ENCODE measurements at places on chromosomes 4 and X. TPM values are rescaled to one million over a fixed set of nuclear protein-coding genes. Genes with fewer than 3 reads are reported as not detected.

DNA sequence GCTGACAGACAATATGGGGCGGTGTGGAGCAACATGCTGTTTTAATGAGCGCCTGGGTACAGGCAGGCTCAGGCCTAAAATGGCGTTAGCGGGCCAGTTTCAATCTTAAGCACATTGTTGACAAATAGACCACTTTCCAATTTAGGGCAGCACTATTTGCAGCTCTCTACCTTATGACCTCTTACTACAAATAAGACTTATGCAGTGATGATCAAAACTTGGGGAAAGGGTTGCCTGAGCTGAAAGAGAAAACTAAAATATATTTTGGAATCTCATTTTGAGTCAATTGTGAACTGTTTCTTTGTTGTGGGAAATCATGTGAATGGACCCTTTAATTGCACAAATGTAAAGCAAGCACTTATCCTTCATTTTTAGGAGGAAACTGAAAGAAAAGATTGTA, 25.5 kb upstream of the GPAT3 start:
- DNase-seq: no peak

FAM47A gene
- not detected for total RNA-seq

- no peak for DNase-seq
Measured at GRCh38 chr4:125121581-125121980, 193.2 kb upstream of the FAT4 start.

FAT4 gene
- total RNA-seq: 3.2 TPM

PNMA6A gene
- 11.8 TPM for total RNA-seq

EGFL6 gene
- total RNA-seq: not detected

DNA sequence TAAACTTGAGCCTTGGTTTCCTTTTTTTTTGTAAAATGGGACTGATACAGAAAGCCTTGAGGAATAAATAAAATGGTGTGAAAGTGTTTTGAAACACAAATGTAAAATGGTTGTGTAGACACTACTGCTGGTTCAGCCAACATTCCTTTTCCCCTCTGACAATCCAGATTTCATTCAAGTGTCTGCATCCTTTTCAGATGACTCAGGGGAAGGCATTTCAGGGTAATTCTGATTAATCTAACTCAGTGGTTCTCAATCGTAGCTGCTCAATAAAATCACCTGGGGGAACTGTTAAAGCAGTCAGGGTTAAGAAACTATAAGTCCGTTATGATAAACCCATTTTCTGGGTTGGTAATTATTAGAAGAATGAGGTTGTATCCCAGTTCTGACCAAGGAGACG, 4.6 kb downstream of the ARHGAP10 start:
- DNase-seq: no peak

CRLF2 gene
- not detected for total RNA-seq

DNA sequence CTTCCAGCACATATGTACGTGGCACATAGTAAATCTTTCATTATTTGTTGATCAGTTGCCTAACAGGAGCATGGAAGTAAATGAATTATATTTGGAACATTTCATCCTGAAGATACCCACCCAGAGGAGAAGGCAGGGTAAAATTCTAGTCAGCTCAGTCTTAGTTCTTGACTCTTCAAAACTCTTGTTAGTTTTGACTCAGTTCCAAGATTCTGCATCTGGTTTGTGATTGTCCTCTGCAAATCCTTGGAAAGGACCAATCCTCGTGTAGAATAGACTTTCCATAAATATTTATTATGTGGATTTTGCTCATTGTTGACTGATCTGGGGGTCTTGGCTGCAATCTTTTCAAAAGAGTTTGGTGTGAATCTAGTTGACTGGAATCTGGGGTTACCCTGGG, 257.5 kb upstream of the FAT1 start:
- DNase-seq: no peak

DNA sequence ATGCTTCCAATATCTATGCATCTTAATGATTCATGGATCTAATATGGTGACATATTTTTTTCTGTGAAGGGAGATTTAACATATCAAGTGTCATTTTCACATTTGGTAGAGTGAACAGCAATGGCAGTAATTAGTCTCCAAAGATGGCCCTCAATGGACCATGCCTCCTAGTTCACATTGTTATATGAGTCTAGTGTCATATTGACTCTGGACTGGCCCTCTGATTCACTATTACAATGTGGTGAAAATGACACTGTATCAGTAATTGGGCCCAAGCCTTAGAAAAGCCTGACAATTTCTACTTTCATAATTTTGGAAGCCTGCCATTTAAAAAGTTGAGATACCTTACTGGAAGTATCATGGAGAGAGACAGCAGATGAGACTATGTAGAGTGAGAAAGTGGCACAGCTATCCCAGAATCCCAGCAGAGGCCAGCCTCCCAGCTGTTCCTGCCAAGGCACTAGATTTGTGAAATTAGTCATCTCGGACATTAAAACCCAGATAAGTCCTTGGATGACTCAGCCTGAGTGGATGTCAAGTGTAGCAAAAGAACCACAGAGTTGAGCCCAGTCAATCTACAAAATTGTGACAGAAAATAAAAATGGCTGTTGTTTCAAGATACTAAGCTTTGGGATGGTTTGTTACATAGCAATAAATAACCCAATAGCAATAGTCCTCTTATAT, 68.4 kb downstream of the ARHGEF38 start:
- peak; percentile 36 for DNase-seq

DNA sequence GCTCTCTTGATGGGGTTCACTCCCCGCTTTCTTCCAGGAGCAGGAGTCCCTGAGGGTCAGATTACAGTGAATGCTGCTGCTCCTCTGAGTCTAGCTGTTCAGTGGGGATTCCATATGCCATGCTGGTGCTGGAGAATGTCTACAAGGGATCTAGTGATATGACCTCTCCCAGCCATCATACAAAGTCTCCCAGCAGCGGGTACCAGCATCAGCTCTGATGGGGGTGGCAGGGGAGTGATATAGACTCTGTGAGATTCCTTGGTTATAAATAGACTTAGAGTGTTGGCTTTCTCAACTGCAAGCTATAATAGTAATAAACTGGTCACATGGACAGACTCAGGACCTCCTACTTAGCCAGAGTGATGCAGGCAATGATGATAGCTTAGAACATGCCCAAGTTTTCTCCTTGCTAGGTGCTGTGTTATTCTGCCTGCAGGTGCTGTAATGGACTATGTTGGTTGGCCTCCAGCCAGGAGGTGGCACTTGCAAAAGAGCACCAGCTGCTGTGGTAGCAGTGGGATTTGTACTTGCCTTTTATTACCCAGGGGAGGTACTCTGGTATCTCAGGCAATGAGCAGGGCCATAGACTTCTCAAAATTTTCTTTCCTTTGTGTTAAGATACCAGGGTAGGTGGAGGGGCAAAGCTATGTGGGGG, 202.9 kb downstream of the CHIC1 start:
- no peak for DNase-seq

- DNase-seq: peak; percentile 28
Measured at GRCh38 chr4:89482251-89482650, 174.7 kb upstream of the GPRIN3 start.

DNA sequence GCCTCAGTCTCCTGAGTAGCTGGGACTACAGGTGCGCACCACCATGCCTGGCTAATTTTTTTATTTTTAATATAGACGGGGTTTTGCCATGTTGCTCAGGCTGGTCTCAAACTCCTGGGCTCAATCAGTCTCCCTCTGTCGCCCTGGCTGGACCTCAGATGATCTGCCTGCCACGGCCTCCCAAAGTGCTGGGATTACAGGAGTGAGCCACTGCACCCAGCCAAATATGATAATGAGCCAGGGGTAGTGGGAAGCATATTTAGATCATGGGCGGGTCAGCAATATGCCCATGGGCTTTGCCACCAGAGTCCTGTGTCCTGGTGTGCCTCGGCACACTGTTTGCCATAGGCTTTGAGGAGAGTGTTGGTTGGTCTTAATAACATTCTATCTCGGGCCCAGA, 71.8 kb downstream of the FAM193A start:
- DNase-seq: no peak

DNA sequence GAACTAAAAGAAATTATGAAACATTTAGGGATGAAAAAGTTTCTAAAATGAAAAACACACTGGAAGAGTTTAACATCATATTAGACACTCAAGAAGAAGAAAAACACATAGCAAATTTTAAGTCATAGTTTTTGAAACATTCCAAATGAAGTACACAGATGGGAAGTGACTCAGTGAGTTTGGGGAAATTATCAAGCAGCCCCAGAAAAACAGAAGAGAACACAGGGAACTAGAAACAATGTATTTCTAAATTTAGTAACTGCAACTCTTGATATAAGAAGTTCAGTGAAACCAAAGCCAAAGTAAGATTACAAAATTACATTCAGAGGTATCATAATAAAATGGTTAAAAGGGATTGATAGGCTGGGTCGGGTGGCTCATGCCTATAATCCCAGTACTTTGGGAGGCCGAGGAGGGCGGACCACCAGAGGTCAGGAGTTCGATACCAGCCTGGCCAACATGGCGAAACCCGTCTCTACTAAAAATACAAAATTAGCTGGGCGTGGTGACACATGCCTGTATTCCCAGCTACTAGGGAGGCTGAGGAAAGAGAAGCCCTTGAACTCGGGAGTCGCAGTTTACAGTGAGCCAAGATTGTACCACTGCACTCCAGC, 461.2 kb downstream of the KCTD8 start:
- DNase-seq: no peak

SOWAHD gene
- total RNA-seq: not detected

- DNase-seq: no peak
Measured at GRCh38 chr4:145587088-145587754, 32.0 kb upstream of the MMAA start.

DNA sequence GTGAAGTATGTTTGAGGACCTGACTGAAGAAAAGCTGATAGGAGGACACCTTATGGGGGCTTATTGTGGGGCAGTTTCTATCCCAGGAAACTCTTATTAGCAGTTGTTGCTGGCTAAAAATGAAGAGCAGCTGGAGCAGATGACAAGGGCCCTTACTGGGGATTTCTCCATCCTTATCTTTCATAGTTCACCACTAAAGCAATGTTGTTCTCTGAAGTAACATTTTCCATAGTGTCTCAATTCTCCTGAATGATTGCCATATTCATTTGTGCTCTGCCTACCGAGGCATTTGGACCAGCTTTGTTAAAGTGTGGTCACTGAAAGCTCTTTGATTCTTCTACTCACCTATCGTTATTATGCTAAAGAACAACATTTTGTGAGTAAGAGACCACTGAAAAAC, 7.7 kb downstream of the ENOX2 start:
- DNase-seq: no peak

SPANXD gene
- not detected for total RNA-seq

Data from Caki2 (cell line).